ENCODE measurements at places on chromosomes 2 and 18.
A peak's percentile ranks its signal among the peaks of the same experiment; 100 is the strongest.

DNA sequence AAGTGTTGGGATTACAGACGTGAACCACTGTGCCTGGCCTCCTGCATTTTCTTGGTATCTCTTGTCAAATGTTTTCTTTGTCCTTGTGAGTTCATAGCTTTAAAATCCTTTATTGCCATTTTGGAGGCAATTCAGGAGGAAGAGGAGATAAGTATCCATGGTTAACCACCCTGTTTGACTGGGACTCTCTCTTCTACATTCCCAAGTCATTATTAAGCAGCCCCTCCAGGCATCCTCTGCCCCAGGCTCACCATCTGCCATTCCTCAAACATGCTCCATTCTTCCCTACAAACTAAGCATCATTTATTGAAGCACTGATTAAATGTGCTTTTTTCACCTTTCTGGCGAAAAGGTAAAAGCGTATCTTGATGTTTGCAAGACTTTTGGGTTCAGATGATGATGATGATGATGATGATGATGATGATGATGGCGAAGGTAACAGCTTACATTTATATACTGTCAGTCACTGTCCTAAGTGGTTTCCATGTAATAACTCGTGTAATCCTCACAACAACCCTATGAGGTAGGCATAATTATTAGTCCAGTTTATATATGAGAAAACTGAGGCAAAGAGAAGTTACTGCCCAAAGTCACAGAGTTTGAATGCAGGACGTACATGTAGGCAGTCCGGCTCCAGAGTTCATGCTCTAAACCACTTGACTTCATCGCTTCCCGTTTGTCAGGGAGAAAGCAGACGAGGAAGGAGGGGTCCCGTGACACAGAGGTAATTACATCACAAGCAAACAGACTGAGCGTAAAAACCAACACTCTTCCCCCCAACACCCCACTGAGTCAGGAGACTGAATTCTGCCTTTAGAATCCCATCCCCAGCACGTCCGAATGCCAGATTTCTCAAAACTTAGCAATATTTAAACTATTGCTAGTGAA is 69.7 kb upstream of the ACKR3 start:
- no peak for DNase-seq

DNA sequence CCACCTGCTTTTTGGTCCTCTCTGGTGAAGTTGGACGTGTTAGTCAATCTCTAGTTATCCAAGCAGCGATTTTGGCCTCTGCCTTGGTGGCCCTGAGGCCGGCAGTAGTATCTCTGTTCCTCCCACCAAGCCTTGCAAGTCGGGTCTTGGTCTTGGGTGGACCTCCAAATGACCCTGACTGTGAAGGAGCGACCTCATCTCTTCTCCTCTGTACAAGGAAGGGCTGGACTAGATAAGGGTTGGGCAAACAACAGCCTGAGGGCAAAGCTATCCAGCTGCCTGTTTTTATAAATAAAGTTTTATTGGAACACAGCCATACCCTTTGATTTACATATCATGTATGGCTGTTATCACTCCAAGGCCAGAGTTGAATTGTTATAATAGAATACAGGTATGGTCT is 74.6 kb upstream of the FOSL2 start:
- DNase-seq, result no peak

- DNase-seq, result no peak
These were observed 38.2 kb upstream of the VIT start for GRCh38 chr2:36658277-36658748.

GRCh38 chr18:13223311-13224143 is 5.0 kb downstream of the LDLRAD4 start:
- DNase-seq, result no peak

GRCh38 chr2:5982903-5983265 is 290.7 kb downstream of the SOX11 start:
- DNase-seq, result no peak

DNA sequence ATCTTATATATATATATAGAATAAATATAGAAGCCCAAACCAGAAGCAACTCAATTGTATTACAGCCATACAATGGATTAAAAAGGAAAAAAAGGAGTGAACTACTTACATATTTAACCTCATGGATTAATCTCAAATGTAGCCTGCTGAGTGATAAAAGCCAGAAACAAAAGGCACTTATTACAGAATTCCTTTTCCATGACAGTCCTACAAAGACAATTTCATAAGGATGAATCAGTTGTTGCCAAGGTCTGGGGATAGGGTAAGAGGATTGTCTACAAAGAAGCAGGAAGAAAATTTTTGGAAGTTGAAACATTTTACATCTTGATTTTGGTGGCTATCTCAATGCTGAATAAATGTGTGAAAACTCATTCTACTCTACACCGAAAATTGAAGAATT is 103.9 kb upstream of the DCC start:
- DNase-seq, result no peak

GRCh38 chr2:172333235-172333977 is 94.0 kb upstream of the ITGA6 start:
- DNase-seq, result no peak

- no peak for DNase-seq
These were observed 428.3 kb downstream of the NCKAP5 start for GRCh38 chr2:133139847-133140533.

DNA sequence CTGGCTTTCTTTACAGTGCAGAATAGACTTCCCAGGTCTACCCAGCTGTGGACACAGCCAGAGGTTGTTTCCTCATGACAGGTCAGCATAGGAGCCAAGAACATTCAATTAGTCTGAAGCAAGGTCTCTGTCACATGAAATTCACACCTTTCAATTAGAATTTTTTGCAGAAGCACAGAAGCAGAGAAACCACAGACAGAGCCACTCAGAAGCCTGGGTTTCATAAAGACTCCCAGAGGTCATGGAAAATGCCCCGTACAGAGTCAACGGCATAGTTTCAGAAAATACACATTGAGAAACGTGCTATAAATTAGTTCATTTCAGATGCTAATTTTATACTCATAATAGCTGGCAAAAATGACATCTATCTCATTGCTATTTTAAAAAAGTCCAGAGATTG is 87.0 kb upstream of the TMEM200C start:
- no peak for DNase-seq

DNA sequence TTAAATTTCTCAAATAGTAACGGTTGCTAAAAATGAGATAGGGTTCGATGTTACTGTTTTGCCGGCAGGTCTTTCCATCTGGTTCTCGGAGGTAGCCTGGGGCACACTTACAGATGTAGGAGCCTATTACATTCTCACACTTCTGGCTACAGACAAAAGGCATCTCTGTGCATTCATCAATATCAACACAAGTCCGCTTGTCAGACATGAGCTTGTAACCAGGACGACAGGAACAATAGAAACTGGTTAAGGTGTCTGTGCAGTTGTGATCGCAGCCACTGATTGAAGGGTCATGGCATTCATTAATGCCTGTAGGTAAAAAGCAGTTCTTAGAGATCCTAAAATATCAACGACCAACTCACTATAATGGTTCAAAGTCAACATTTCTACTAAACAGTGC is 116.3 kb downstream of the DHRS9 start:
- no peak for DNase-seq

GRCh38 chr2:195543063-195543462 is 114.0 kb upstream of the SLC39A10 start:
- no peak for DNase-seq

DNA sequence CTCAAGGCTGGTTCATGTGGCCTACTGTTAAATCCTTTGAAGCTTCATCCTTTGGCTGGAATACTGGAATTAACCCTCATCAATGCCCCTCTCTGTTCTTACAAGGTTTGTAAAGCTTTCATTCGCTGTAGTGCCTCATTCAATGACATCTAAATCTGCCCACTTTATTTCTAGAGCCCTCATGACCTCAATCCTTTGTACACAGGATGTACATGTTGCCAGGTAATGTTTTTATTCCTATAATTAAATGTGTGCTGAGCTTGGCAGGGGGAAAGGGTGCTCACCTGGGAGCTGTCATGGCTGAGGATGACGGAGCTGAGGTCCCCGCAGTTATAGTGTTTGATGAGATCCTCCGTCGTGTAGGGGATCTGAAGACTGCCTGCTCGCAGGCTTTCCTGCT is 39.3 kb downstream of the TRABD2A start:
- DNase-seq, result peak; percentile 73

DNA sequence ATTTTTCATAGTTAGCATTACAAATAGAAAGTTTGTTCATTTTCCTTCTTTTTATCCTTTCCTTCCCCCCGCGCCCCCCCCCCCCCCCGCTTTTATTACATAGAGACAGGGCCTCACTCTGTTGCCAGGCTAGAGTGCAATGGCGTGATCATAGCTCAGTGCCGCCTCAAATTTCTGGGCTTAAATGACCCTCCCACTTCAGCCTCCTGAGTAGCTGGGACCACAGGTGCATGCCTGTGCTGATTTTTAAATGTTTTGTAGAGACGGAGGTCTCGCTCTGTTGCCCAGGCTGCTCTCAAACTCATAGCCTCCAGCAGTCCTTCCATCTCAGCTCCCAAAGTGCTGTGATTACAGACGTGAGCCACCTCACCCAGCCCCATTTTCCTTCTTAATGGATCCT is 91.2 kb upstream of the ALPP start:
- no peak for DNase-seq

- no peak for DNase-seq
These were observed 24.5 kb downstream of the SLC14A1 start for GRCh38 chr18:45748501-45748900.

DNA sequence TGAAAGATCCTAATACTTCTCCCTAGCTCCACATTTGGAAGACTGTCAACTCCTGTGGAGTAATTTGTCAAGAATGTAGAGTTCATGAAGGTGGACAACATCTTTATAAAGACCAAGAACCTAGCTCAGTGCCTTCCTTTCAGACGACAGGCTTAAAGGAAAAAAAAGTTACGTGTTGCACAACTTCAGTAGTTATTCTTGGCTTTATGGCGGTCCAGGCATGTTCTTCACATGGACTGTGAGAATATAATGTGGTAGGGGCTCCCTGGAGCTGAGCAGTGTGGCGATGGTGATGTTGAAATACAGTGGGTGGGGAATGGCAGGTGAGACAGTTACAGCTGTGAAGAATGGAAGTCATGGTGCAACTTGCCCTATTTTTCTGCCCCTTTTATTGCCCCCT is 3.9 kb downstream of the TAF1B start:
- DNase-seq, result no peak

- DNase-seq, result no peak
These were observed 12.2 kb upstream of the DNPEP start for GRCh38 chr2:219399716-219400478.

- DNase-seq, result no peak
These were observed 98.8 kb upstream of the TAF1B start for GRCh38 chr2:9744256-9745004.

- no peak for DNase-seq
These were observed 29.5 kb upstream of the RBMS1 start for GRCh38 chr2:160522951-160523710.

DNA sequence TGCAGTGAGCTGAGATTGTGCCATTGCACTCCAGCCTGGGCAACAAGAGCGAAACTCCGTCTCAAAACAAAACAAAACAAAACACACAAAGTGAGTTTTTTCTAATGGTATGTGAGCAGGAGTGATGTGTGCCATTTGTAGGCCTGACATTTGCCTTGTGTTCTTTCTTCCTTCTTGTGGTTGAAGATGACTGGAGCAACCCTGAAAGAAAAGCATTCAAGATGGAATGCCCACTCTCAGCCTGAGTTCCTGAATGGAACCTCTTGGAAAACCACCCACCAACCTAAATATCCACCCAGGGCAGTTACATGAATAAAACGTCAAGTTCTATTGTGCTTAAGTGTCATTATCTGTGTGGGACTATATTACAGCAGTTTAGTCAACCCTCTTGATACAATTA is 26.5 kb downstream of the PGAP1 start:
- no peak for DNase-seq

DNA sequence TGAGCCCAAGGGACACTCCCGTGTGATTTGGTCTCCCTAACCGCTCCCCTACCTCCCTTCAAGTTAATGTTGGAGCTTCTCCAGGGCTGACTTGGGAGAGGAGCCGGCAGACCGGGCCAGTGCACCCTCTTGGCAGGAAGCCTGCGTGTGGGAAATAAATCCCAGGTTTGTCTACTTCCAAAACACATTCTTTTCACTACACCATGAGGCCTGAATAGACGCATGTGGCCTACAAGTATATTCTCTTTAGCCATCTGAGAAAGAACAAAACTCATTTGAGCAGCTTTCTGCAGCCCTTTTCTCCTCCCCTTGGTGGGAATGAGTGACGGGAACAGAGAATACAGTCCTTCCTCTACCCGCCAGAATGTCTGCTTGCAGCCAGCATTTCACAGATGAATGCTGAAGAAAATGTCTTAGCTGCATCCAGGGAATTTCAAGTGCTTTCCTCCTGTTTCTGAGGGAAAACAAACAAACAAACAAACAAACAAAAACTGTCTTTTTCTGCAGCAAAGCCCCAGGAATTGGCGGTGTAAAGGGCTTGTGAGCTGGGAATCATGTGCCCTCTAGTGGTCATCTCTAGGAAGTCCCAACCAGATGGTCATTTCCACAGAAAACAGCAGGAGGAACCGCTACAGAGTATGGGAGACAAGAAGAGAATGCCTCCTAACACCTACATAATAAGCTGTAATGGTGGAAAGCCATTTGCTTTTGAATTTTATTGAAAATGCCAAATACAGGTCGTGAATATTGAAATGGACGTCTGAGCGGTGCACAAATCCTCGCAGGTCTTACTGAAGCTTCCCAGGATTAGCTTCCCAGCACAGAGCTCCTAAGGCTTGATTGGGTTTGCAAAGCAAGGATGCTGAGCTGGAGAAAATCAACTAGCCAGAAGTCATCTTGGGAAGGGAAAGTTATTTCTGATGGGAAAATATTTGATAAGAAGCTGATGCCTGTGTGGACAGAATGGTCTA is 41.2 kb upstream of the DAPL1 start:
- DNase-seq, result peak; percentile 31

DNA sequence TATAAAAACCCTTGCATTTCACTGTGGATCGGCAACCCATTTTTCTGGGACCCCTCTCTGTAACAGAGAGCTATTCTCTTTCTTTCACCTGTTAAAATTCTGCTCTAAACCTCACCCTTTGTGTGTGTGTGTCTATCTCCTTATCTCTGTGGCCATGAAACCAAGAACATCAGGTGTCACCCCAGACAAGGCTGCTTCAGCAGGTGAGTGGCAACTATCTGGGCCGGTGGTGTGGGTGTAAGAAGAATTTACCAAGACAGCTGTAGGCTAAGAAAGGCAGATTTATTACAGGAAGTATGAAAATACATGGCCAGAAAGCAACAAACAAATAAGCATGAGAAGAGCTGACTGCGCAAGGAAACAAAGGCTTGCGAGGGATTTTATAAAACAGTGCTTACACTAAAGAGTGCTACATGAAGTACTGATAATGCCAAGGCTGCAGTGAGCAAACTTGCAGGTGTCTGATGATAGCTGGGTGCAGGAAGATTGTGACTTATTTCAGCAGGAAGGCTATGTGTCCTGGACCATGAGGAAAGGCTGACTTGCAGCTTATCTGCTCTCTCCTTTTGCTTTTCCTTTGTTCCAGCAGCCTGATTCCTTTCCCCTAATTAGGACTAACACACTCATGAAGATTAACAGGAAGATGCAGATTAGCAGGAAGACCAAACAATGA is 421.1 kb downstream of the PTH2R start:
- no peak for DNase-seq
